Fibroblast of skin of right quadriceps (primary cell): ENCODE measurements at places on chromosomes 1 and 21.

- no peak for DNase-seq
These were observed 138.8 kb downstream of the NTPCR start for GRCh38 chr1:233089251-233089650.

DNA sequence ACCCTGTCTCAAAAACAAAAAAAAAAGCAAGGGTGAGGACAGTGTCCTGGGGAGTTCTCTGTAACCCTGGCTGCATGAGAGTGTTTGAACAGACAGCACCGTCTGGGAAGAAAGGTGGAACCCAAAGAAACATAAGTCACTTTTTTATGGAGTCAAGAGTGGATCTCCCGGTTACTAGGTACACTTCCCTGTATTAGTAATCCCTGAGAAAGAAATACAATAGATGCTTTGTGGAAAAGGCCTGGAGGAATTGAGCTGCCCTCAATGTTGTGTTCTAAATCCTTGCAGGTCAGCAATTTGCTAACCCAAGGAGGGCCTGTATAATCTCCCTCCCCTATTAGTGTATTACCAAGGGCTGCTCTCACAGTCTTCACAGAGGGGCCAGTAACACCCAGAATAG is 16.6 kb downstream of the DEGS1 start:
- DNase-seq = no peak

- DNase-seq = no peak
These were observed 115.5 kb downstream of the RERE start for GRCh38 chr1:8701794-8702471.

GRCh38 chr1:233109096-233109495 is 158.7 kb downstream of the NTPCR start:
- DNase-seq = peak; percentile 66
